ENCODE measurements at places on chromosomes 4 and X.

DNA sequence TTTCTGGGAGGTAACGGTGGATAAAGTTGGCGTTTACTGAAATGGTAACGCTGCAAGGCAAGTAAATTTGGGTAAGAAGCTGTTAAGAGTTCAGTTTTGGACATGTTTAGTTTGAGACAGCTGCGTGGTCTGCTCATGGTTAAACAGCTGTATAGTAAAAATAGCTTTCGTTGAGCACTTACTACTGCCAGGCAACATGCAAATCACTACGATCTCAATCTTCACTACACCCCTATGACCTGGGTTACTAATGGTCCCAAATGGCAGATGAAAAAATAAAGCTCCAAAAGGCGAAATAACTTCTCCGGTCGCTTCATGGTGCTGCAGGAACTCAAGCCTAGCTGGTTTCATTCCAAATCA is 22.2 kb downstream of the FABP2 start:
- DNase-seq, result no peak

DNA sequence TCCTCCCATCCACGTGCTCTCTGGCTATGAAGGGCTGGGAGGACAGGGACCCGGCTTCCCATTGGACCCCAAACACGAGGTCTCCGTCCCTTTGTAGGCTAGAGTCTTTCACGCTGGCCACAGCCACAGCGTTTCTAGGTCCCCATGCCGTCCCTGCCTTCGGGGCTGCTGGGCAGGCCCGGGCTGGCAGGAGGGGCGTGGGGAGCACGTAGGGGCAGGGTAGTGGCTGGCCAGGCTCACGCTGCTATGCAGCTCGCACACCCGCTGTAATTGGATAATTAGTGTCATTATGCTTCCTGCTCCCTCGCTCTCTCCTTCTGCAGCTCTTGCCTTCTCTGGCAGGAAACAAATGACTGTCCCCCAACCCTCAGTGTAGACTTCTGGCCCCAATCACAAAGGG is 9.8 kb downstream of the ATP2B3 start:
- no peak for DNase-seq

GRCh38 chrX:112849016-112849415 is 8.4 kb upstream of the AMOT start:
- DNase-seq, result no peak

- no peak for DNase-seq
Measured at GRCh38 chr4:41413670-41414411, 124.1 kb upstream of the LIMCH1 start.

DNA sequence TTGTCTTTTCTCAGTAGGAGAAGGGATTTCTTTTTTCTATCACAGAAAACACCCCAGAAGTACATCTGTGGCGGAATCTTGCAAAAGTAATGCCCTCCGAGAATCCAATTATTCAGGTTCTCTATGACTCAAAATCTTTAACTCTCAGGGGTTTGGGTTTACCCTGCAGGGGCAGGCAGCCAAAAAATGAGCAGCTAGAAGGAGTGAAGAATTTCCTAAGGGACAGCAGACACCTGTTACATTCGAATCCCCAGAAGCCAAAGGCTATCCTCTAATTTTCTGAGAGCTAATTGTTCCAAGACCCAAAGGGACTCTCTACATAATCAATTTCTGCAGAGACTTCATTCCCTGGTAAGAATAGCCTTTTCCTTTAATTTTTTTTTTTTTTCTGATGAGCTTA is 27.5 kb upstream of the CBR4 start:
- no peak for DNase-seq

DNA sequence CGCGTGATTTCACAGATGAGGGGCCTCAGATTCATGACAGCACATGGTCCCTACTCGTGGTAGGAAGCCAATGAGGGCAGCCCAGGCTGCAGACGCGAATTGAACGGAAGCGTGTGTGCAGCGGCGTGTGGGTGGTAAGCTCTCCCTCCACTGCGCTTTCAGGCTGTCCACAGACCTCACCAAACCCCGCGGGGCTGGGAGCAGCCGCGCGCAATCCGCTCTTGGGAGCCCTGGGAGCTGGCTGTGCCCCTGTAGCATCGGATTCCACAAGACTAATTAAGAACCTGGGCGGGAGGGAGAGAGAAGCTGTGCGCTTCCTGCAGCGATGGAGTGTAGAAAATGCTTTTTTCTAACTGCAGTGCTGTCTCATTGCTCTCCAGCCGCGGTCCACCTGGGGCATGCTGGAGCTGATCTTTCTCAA is 134.9 kb downstream of the STOX2 start:
- no peak for DNase-seq

DNA sequence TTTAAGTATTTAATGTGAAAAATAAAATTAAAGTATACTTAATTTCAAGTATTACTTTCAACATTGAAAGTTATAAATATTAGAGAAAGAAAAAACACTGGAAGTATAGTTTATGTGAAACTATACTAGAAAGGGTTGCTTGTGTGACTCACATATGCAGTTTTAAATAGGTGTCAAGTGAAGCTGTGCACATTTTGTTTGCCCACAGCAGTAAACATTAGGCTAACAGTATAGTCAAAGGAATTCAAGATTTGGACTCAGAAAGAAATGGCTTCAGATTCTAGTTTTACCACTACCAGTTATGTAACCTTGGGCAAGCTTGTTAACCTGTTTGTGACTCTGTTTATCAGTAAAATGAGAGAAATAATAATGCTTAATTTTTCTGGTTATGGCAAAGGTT is 148.2 kb downstream of the FAM47B start:
- DNase-seq, result no peak

DNA sequence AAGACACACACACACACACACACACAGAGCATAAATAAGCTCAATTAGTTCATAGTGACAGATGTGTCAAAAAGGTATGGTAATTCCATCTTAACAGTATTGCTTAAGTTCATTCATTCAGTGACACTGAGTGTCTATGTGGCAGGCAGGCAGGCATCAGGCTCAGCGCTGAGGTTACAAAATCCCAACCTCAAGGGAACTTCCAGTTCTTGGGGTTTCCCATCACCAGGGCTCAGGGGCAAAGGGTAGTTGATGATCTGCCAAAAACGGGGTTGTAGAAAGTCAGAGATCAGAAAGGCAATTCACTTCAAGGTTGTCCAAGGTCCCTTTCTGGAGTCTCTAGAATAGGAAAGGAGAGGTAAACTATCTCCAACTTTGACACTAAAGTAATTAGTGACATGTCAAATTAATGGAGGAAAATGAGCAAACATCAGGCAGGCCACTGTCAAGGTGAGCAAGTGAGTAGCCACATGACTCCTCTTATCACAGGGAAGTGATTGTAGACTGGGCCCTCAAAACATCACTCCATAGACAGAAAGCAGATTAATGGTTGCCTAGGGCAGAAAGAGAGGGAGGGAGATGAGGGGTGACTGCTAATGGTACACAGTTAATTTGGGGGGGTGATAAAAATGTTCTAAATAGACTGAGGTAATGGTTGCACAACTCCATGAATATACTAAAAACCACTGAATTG is 41.8 kb downstream of the GPC4 start:
- no peak for DNase-seq

DNA sequence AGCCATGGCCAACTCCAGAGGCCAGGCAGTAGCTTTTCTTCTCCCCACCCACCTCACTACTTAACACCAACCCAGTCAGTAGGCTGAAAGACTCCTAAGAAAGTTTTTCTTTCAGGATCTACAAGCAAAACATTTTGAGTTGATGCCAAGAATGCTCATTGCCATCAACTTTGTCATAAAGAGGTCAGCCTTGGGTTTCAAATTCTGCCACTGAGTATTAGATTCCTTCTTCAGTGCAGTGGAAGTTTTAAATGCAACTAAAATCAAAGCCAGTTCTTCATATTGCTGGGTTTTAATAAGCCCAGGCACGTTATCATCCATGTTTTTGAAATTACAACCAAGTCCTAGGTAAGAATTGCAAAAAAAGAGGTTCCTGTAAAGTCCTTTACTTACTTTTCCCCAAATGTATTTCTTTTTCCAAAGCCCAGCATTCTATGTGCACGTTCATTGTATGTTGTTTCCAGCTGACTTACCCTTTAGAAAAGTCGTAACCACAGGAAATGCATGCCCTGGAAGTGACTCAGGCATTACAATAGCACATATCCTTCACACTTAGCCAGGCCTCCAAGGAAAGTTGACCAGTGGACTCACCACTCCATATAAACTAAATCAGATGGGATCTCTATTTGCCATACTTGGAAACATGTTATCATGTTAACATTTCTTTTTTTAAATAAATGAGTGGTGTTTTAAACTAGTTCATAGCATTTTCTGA is 229.9 kb downstream of the SOX3 start:
- no peak for DNase-seq

GRCh38 chrX:7139202-7140081 is 8.1 kb upstream of the STS start:
- no peak for DNase-seq

DNA sequence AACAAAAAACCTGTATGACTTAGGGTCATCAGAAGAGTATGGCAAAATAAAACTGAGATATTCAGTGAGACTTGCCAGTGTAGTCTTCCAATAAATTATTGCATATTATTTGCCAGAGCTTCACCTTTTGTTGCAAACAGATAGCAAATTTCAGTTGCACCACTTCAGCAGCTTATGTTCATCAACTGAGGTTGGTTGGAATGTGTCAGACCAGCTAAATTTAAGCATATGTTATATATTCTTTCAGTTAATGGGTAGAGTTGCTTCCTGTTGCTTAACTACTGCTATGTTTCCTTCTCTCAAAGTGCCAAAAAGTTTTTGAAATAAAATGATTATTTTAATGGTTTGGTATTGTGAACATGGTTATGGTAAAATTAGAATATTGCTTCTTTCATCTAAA is 61.5 kb downstream of the GALNT7 start:
- DNase-seq, result no peak

GRCh38 chr4:134624365-134624764 is 422.8 kb upstream of the PABPC4L start:
- no peak for DNase-seq

GRCh38 chr4:180028682-180029081 is 2214.5 kb upstream of the TENM3 start:
- DNase-seq, result no peak

GRCh38 chr4:119930546-119930945 is 136.1 kb downstream of the MAD2L1 start:
- no peak for DNase-seq

- DNase-seq, result no peak
Measured at GRCh38 chrX:129493643-129494042, 29.6 kb downstream of the SMARCA1 start.

Data from stimulated activated CD8-positive, alpha-beta memory T cell treated with anti-CD3 and anti-CD28 coated beads, Interleukin-2, amount 100 ng/mL, for 1 hour (primary cell).